ENCODE measurements at places on chromosomes 7 and 10. TPM values are rescaled to one million over a fixed set of nuclear protein-coding genes. Genes with fewer than 3 reads are reported as not detected.

DNA sequence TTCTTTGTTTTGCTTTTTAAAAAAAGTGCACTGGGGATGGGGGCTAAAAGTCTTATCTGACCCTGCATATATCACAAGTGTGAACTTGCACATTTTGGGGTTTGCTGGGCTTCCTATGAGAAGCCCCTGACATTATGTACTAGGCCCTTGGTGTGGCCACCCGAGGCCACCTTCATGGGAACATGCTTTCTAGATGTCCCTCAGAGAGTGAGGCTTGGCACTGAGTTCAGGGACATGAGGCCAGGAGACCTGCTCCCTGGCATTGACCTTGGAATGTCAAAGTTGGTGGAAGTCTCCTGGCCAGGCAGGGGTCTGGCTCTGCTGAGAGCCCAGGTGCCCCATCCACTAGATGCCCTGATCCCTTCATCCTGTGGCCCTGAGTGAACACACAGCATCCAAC is 536.2 kb downstream of the TCERG1L start:
- peaks cover 31% of the 10 kb centered on the region for H3K27me3 ChIP-seq
- no peaks in the 10 kb centered on the region for H3K36me3 ChIP-seq
- no peak overlapping the region for H3K27ac ChIP-seq
- no peaks in the 10 kb centered on the region for H3K4me1 ChIP-seq
- no peak overlapping the region for H3K4me3 ChIP-seq

- H3K27me3 ChIP-seq: no peaks in the 10 kb centered on the region
- H3K36me3 ChIP-seq: no peaks in the 10 kb centered on the region
- H3K4me3 ChIP-seq: no peak overlapping the region
- DNase-seq: no peak
- H3K27ac ChIP-seq: no peak overlapping the region
- H3K4me1 ChIP-seq: no peaks in the 10 kb centered on the region
Measured at GRCh38 chr7:120097020-120097419, 176.0 kb upstream of the KCND2 start.

- no peak overlapping the region for H3K4me3 ChIP-seq
- H3K4me1 ChIP-seq: no peaks in the 10 kb centered on the region
Measured at GRCh38 chr7:1228545-1229201, 4.0 kb upstream of the UNCX start.

The OPN1SW gene
- not detected for polyA plus RNA-seq

All from HepG2 (cell line).